ENCODE measurements at places on chromosomes 3 and 15.

DNA sequence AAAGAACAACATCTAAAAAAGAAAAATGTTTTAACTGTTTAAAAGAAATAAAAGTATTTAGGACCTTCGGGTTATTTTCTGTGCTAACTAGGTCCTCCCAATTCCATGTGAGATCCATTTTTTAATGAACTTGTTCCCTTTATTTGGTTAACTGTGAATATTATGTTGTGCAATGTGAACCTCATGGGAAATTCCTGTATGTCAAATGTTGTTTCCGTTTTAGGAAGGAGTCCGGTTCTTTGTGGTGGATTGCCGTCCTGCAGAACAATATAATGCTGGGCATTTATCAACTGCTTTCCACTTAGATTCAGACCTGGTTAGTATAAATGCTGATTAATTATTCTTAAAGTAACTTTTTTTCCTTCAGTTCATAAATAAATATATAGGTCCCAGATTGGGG, 35.5 kb upstream of the NIT2 start:
- no peak for DNase-seq

DNA sequence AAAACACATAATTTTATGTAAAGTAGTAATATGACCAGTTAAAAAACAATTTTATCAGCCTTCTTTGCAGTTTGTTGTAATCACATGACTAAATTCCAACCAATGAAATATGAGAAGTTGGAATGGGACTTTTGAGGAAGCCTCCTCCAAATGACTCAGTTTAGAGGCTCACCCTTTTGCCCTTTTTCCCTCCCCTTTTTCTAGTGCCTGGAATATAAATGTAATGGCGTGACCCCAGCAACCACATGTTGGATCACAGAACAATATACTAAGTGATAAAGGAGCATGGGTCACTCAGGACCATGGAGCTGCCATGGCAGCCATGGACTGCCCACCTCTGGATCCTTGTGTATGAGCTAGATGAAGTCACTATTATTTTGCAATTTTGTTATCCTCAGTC, 48.8 kb upstream of the HEG1 start:
- no peak for DNase-seq

DNA sequence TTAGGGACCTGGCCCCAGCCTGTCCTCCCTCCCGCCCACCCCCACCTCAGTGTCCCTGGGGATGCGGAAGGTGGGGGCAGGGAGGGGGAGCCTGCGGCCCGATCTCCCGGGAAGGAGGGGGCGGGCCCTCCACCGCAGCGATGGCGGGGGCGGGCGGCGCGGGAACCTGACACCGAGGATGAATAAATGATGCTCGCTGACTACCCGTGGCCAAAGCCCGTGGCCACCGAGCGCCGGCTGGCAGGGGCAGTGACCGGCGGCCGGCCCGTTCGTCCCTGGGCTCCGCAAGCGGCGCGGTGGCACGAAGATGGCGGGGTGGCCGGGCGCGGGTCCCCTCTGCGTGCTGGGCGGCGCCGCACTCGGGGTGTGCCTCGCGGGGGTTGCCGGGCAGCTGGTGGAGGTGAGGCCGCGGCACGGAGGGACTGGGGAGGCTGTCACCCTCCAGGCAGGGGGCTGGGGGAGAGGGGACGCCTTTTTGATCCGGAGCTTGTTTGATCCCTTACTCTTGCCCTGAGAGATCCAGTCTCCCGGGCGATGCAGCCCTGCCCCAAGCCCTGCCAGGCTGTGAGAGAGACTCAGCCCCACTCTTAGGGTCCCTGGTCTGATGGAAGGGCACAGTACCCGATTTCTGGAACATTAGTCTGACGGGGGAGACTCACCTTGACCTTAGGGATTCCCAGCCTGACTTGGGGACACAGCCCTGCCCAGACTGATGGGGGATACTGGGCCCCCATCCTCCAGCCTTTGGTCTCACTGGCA, at the start of gene TMIE:
TSS of gene TMIE (plus strand) at position 212 of the 759 bp plus-strand sequence. CDS start at position 308, 96 bp downstream.
- no peak for DNase-seq

DNA sequence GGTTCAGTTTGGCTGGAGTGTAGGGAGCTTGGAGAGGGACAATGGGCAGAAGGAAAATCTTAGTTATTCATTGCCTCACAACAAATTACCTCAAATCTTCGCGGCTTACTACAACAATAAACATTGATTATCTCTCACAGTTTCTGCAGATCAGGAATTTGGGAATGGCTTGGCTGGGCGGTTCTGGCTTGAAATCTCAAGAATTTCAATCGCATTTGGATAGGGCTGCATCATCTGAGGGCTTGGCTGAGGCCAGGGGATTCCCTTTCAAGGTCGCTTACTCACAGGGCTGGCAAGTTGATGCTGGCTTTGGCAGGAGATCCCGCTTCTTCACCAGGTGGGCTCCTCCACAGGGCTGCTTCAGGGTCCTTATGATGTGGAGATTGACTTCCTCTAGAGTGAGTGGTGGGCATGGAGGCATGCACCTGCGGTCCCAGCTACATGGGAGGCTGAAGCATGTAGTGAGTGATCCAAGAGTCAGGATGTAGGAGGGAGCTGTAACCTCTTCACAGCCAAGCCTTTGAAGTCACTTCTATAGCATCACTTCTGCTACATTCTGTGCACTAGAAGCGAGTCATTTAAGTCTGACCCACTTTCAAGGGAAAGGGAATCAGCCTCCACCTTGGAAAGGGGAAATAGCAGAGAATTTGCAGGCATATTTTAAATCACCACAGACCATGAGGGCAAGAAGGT, 63.1 kb downstream of the CDC25A start:
- DNase-seq: no peak

GRCh38 chr3:35894735-35895134, 255.4 kb downstream of the ARPP21 start:
- DNase-seq: no peak

GRCh38 chr3:105845488-105845887, 23.3 kb downstream of the CBLB start:
- DNase-seq: no peak

- no peak for DNase-seq
Measured at GRCh38 chr3:171228240-171228639, 201.7 kb upstream of the SLC2A2 start.

GRCh38 chr3:87250009-87250408, 22.9 kb downstream of the CHMP2B start:
- DNase-seq: no peak

GRCh38 chr15:81023483-81024264, 23.0 kb downstream of the TLNRD1 start:
- DNase-seq: no peak

- DNase-seq: no peak
Measured at GRCh38 chr3:37287776-37288175, 113.4 kb upstream of the LRRFIP2 start.

DNA sequence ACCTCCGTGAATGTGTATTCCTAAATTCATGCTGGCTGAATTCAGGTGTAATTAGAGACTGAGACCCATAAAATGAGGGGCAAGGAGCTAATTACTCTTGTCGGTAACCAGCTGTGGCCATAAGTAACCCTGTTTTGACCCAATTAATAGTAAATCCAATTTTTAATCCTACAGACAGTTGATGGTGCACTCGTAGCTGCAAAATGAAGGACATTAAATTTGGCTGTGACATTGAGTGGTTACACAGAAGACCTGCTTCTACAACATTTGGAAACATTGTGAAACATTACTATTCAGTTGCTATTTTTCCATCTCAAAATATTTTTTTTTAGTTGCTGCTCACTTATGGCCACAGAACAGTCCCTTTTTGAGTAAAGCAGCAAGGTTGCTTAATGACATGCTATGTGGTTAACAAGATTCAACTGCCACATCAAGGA, 33.0 kb downstream of the MBNL1 start:
- DNase-seq: no peak

- no peak for DNase-seq
Measured at GRCh38 chr3:129289201-129289921, 10.7 kb downstream of the HMCES start.

DNA sequence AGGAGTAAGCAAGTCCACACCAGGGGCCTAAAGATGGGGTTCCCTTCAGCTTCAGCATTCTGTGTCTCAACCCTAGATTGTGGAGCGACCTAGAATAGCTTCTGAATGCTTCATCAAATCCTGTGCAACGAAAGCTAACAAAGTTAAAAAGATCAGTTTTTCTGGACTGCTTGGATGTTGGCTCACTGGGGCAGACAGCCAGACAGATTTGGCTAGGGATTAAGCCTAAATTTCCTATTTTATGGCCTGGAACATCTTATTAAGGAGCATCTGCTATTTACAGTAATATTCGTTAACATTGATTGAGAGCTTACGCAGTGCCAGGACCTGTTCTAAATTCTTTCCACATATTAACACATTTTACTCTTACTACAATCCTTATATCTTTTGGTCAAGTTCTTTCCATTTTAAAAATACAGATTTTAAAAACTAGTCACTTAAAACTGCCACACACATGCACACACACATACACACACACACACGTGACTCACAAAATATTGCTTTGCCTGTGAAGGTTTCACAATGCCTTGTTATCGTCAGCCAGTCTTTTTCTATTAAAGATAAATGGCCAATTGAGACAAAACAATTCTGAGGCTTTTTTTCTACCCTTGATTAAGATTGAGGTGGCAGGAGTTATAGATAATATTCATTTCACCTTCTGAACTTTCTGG, 173.3 kb upstream of the SNTN start:
- no peak for DNase-seq

- DNase-seq: peak; percentile 51
Measured at GRCh38 chr3:151925876-151926275, 52.4 kb downstream of the SUCNR1 start.

Data from fibroblast of skin of left biceps (primary cell).